ENCODE measurements at places on chromosomes 2 and 18.
A peak's percentile ranks its signal among the peaks of the same experiment; 100 is the strongest.

DNA sequence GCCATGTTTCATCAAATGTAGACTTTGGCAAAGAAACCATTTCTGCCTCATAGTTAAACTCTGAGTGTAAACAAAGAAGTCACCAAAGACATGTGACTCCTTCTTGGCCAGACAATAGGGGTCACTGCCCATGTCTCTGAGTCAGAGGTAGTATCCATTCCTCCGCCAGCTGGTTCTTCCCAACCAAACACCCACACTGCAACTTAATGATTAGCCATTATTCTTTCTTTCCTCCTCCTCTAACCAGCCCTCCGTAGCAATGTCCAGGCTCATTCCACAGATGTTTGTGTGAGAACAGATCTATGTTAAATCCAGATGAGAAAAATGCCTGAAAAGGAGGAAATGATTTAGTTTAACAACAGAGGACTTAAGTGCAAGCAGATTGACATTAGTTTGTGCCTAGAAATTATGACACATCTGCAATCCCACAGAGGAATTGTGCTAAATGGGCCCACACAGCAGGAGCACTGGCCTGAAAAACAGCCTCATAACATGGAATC is 127.9 kb upstream of the SH3BP4 start:
- no peak for DNase-seq

GRCh38 chr2:38260972-38261371 is 116.1 kb downstream of the ATL2 start:
- no peak for DNase-seq

- DNase-seq: no peak
These were observed 108.1 kb downstream of the NUP35 start for GRCh38 chr2:183232161-183232865.

DNA sequence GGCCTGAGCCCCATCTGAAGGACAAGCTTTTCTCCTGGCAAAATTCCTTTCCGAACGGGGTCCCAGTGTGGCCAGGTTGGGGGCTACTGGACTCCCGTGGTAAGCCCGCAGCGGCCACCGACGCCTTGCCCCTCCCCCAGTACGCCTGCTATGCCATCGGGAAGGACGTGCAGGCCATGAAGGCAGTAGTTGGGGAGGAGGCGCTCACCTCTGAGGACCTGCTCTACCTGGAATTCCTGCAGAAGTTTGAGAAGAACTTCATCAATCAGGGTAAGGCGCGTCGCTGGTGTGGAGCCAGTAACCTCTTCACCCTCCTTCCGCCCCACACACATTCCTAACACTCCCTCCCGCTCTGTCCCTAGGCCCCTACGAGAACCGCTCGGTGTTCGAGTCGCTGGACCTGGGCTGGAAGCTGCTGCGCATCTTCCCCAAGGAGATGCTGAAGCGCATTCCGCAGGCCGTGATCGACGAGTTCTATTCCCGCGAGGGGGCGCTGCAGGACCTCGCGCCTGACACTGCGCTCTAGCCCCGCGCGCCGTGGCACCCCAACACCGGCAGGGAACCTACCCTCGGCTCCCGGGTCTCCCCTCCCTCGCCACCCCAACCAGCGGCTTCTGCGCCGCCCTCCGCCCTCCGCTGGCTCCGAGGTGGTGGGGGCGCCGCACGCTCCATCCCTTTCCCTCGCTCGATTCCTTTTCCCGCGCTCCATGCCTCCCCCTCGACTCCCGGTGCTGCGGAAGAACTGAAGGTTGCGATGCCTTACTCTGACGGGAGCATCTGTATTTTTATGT is 13.6 kb upstream of the ANKRD53 start:
- DNase-seq: peak; percentile 43

DNA sequence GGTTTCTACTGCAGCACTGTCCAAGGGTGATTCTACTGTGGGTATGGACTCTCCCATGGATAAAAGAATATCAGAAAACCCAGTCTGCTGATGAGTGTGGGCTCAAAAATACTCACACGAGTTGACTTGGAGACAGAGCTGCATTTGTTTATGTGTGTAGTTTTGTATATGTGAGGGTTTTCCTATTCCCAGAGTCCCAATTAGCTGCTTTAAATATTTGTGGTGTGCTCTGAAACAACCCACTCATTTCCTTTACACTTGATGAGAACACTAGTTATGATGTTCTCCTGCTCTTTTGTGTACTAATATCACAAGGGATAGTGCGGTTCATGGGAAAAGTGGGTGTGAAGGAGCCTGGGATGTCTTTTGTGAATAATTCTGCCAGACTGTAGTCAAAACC is 337.3 kb downstream of the PLCL1 start:
- DNase-seq: no peak

- no peak for DNase-seq
These were observed 54.6 kb upstream of the MAP4K3 start for GRCh38 chr2:39491653-39492052.

DNA sequence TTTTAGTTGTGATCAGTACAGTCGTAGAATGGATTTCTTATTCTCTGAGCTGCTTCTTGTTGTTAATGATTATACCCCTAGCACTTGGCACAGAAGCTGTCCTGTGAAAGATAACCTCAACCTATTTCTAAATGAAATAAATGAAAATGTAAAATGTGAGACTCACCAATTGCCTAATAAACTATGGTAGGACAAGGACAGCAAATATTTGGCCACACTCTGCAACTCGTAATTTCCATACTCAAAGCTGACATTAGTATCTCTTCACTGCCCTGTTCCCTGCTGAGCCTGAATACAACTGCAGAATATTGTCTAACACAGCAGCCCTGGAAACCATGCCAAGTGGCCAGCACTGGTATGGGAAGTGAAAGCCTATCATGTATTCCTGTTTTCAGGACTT is 34.5 kb downstream of the TMEM182 start:
- no peak for DNase-seq

DNA sequence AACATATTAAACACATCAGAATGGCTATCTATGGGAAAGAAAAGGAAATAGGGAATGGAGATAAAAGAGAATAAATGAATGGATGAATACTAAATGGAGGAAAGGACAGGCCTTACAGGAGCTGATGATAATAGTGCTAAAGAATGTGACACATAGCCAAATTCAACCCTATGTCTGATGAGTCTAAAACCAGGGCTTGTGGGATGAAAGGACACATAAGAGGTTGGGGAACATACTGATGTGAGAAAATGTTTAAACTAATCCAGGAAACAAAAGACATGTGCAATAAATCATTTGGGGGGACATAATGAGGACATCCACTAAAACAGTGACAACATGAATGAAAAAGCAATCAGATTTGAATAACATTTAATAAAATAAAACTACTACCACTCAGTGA is 120.0 kb downstream of the DYM start:
- DNase-seq: no peak

DNA sequence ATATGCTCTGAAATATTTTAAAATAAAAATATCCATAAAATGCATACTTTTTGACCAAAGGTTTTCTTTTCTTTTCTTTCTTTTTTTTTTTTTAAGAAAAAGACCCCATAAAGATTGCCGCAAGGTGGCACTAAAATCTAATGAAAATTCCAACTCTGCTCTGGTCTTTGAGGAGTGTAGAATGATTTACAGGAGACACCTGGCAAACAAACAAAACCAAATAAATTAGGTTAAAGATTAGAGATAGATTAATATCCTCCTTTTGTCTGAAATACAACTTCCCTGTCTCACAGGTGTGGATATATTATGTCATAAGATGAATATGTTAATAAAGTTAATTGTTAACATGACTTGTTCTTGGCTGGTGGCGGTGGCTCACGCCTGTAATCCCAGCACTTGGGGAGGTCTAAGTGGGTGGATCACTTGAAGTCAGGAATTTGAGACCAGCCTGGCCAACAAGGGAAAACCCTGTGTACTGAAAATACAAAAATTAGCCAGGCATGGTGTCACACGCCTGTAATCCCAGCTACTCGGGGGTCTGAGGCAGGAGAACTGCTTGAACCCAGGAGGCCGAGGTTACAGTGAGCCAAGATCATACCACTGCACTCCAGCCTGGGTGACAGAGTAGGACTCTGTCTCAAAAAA is 3.5 kb upstream of the RHOB start:
- DNase-seq: no peak
